Activated CD4-positive, alpha-beta T cell treated with anti-CD3 and anti-CD28 coated beads for 24 hours (primary cell): ENCODE measurements at places on chromosomes 7 and 10.

- DNase-seq, result no peak
Observed at GRCh38 chr10:95861386-95861785, 46.4 kb upstream of the CC2D2B start.

DNA sequence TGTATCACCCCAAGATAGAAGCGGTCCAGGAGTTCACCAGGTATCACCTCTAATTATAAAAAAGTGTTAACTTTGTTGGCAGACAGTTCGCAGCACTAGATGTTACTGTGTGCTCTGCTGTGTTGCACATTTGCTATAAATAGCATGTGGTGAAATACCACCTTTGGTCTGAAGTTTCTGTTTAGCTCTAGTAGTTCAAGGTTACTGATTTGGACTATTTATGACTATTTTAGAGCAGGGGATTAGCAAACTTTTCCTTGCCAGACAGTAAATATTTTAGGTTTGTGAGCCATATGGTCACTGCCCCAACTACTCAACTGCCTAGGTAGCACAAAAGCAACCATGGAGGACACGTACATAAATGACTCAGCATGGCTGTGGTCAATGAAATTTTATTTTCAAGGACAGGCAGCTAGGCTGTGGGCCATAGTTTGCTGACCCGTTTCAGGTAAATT is 16.5 kb downstream of the DENND10 start:
- no peak for DNase-seq

- DNase-seq, result no peak
Observed at GRCh38 chr10:131314799-131315198, 3.3 kb upstream of the TCERG1L start.

DNA sequence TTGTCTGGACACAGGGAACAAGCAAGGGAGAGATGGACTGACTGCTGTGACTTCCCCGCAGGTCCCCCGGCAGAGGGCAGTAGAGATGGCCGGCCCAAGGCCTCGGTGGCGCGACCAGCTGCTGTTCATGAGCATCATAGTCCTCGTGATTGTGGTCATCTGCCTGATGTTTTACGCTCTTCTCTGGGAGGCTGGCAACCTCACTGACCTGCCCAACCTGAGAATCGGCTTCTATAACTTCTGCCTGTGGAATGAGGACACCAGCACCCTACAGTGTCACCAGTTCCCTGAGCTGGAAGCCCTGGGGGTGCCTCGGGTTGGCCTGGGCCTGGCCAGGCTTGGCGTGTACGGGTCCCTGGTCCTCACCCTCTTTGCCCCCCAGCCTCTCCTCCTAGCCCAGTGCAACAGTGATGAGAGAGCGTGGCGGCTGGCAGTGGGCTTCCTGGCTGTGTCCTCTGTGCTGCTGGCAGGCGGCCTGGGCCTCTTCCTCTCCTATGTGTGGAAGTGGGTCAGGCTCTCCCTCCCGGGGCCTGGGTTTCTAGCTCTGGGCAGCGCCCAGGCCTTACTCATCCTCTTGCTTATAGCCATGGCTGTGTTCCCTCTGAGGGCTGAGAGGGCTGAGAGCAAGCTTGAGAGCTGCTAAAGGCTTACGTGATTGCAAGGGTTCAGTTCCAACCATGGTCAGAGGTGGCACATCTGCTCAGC is 6.0 kb downstream of the CYREN start:
- DNase-seq, result no peak

GRCh38 chr7:22184549-22185199 is 172.3 kb downstream of the RAPGEF5 start:
- no peak for DNase-seq

DNA sequence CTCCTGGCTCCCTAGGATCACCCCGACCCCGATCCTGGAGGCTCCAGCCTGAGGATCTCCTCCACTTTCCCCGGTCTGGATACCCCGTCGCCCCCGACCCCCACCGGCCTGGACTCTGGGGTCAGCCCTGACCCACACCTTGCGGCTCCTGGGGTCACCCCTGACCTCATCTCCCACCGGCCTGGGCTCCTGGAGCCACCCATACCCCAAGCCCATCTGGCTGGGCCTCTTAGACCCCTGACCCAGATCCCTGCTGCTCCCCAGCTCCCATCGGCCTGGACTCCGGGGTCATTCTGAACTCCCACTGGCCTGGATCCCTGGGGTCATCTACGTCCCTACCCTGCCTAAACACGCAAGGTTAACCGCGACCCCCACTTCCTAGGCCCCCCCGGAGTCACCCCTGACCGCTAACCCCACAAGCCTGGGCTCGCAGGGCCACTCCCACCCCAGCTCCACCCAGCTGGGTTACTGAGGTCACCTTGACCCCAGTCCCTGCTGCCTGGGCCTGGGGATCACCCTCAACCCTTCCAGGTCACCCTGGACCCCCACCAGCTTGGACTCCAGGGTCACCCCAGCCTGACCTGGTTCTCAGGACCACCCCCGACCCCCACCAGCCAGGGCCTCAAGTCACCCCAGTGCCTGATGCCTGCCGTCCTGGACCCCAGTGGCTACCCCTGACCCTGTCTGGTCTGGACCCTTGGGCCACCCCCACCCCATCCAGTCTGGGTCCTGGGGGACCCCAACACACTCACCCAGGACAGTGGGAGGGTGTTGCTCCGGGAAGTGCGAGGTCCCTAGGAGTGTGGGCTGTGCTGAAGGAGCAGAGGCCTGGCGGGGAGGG is 1.2 kb downstream of the FOXK1 start:
- DNase-seq, result no peak

DNA sequence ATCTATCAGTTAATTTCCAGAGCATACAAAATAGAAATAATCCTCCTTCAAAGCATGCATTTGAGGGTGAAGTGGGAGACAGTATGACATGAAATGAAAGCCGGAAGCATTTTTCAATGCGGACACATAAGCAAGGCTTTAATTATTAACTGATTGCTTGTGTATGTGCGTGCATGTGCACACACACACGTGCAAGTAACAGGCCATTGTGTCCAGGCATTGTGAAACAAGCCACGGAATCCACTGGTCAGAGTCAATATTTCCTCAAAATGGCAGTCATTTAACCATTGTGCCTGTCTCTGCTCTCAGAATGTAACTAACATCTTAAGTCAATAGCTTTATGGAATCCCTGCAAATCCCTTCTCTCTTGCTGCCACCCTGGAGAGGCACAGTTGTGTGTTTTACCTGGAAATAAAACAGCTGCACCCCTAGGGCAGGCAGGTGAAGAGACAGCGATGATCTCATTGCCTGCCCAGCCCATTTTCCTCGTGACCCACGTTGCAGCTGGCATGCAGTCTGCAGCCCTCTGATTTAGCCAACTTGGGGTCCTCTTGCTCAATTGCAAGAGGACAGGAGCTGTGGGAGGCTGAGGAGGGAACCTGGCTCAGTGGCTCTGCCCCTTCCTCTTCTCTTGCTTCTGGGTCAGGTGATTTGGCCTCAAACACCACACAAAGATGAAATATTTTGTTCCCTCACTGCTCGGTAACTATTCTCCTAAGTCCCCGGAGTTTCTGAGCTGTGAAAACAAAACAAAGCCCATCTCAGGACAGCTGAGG is 500.9 kb upstream of the ZMIZ1 start:
- DNase-seq, result no peak

GRCh38 chr10:30433306-30433729 is 666 bp upstream of the MAP3K8 start:
- DNase-seq, result no peak

- DNase-seq, result no peak
Observed at GRCh38 chr10:7853226-7853842, 35.0 kb downstream of the TAF3 start.

DNA sequence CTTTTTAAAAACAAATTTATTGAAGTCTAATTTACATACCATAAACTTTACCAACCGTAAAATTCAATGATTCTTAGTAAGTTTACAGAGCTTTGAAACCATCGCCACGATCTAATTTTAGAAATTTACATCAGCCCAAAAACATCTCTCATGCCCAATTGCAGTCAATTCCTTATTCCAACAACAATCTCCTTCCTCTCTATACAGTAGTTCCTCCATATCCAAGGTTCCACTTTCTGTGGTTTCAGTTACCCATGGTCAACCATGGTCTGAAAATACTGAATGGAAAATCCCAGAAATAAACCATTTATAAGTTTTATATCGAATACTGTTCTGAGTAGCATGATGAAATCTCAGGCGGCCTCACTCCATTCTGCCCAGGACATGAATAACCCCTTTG is 183.4 kb upstream of the ADCY1 start:
- DNase-seq, result no peak

DNA sequence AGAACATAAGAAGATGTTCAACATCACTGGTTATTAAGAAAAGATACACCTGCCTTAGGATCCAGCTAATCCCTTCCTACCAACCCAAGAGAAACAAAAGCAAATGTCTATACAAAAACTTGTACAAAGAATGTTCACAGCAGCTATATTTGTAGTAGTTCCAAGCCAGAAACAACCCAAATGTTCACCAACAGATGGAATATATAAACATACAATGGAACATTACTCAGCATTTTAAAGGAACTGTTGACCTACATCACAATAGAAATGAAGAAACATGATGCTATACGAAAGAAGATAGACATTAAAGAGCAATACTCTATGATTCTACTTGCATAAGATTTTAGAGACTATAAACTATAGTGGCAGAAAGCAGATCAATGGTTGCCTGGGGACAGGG is 149.4 kb downstream of the ZNF438 start:
- no peak for DNase-seq

- no peak for DNase-seq
Observed at GRCh38 chr7:141441837-141442627, 109.2 kb upstream of the AGK start.

- no peak for DNase-seq
Observed at GRCh38 chr7:44757311-44757710, 8.7 kb downstream of the ZMIZ2 start.

DNA sequence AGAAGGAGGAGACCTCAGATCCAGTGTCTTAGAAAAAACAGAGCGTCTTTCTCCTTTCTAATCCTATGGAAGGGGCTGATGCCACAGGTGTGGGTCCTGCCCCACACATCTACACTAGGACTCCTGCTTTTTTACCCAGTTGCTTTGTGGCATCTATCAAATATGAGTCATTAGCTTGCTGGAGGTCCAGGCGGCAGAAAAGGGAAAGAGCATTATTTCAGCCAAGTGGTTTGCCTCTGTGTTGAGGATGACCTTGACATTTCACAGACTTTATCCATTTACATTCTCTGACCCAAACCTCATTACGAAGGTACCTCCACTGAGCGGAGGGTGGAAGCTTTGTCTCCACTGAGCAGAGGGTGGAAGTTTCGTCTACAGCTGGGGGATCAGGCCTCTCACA is 308.4 kb upstream of the KLF6 start:
- no peak for DNase-seq

DNA sequence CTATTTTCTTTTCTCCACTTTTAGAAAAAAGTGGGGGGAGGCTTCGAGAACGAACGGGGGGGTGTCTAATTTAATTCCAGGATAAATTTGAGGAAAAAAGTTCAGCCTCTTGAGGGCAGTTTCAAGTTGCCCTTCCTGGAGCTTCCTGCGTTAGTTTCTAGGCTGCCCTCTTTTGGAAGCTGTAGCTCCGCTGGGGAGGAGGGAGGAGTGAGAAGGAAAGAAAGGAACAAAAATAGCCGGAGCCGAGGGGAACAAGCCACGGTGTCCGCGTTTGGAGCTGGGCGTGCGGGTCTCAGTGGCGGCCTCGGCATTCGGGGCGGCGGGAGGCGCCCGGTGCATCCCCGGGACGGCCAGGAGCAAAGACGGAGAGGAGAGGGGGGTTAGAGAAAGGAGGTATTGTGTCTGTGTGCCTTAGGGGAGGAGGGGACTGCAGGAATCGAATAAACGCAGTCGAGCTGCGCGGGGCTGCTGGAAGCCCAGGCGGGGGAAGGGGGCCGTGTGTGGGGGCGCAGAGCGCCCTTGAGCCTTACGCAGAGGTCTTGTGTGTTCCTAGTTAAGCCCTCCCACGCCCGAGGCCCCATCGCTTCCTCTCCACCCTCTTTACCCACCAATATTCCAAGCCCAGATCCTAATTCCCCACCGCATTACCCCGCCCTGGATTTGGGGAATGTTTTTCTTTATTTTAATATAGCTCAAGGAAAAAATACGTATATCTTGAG is 2.0 kb upstream of the TNRC18 start:
- no peak for DNase-seq

DNA sequence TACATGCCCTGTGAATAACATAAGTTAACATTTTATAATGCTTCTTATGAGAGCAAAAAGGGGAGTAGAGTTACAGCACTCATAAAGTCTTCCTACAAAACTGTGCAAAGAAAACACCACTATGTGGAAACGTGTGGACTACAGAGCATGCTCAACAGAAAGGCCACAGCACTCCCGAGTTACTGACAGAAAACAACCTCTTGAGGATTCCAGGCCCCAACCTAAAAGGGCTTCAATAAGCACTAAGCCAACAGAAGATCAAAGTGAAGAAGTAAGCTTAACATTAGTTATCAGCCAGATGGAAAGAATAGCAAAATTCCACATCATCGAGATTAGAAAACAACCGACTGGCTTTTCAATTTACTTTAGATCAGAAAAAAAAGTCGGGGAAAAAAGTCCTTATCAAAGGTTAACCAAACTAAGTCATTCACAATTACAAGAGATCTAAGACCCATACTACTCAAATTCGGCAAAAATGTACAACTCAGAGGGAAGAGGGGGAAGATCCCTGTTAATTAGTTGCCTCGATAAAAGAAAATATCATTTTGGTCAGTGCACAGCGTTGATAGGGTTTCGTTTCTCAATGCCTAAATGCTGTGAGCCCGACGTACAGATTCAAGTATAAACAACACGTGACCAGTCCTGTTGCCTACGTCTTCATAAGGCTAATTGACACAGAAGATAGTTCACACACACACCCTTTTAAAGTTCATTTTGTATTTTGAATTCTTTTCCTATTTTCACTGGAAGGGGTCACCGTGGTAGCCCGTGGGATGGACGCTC is 1.4 kb downstream of the KBTBD2 start:
- no peak for DNase-seq

DNA sequence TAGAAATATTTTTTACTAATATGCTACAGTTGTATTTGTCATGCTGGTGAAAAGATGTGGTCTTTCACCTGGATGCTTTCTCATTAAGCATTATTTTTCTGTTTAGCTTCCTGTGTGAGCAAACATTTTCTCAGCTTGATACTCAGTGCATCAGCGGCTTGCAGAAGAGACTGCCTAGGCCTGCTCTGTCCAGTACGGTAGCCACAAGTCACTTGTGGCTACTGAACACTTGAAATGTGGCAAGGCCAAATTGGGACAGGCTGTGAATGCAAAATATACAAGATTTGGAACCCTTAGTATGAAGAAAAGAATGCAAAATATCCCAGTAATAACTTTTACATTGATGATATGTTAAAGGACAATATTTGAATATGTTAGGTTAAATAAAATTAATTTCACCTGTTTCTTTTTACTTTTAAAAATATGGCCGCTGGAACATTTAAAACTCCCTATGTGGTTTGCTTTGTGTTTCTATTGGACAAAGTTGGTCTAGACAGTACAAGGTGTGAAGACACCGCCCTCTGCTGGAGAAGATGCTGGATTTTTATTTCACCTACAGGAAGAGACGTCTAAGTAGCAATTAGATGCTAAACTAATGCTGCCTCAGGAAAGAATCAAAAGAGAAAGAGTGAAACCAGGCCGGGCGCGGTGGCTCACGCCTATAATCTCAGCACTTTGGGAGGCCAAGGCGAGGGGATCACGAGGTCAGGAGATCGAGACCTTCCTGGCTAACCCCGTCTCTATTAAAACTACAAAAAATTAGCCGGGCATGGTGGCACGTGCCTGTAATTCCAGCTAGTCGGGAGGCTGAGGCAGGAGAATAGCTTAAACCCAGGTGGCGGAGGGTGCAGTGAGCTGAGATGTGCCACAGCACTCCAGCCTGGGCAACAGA is 5.3 kb downstream of the SRGN start:
- peak; percentile 69 for DNase-seq
